ENCODE measurements at places on chromosomes 7 and 10.
A peak's percentile ranks its signal among the peaks of the same experiment; 100 is the strongest.

DNA sequence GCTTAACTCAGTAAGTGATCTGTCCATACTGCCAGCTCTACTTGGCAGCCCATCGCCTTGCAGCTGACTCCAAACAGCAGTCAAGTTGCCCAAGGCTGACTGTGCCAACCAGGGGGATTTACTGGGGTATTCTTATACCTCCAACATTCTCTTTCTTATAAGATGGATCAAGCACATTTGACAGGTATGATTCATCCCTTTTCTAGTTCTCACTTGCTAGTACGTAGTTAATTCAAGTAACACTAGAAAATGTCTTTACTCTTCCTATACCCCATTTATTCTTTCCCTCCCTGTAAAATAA lies 77.0 kb downstream of the SLC25A13 start:
- DNase-seq = no peak

- DNase-seq = peak; percentile 51
These were observed 220.8 kb upstream of the PRSS58 start for GRCh38 chr7:142478479-142479220.

DNA sequence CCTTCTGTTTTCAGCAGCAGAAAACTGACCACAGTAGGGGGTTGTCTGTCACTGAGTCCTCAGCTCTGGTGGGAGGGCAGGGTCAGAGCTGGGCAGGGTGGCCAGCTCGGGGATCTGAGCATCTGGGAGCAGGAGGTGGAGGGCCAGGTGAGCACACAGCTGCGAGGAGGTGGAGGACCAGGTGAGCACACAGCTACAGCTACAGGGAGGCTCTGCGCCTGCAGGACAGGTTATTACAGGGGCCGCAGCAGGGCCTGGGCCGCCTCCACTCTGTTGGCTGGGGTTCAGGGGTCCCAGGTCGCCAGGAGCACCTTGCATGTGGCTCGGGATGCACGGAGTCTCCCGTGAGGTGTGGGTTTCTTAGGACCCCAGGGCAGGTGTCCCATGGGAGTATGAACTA lies 52.4 kb upstream of the PRKAR1B start:
- DNase-seq = no peak

GRCh38 chr10:9869606-9870176 lies 1148.0 kb upstream of the CELF2 start:
- DNase-seq = no peak

DNA sequence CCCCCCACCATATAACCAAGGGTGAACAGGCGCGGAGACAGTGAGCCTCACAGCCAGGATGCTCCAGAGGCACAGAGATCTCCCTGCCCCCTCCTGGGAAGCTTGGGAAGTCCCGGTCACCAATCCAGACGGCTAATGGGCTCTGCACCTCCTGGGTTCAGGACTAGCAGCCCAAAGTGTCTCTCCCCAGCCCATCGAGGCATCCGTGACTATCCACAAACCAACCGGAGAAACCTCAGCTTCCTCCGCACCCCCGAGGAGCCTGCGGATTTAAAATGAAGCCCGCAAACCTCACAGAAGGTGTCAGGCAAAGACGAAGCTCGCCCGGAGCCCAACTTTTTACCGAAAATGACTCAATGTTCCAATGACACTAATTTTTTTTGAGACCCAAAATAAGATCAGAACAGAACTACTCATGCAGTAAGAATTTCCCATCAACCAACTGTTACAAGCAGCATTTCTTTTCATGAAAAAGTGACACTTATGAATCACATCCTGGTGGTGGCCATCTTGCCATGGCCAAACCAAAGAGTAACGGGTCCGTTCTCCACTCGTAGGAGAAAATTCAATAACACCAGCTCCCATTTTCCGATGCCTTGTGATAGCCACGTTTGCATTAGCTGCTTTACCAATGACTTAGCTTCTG lies 6.0 kb downstream of the PDGFA start:
- peak; percentile 88 for DNase-seq

DNA sequence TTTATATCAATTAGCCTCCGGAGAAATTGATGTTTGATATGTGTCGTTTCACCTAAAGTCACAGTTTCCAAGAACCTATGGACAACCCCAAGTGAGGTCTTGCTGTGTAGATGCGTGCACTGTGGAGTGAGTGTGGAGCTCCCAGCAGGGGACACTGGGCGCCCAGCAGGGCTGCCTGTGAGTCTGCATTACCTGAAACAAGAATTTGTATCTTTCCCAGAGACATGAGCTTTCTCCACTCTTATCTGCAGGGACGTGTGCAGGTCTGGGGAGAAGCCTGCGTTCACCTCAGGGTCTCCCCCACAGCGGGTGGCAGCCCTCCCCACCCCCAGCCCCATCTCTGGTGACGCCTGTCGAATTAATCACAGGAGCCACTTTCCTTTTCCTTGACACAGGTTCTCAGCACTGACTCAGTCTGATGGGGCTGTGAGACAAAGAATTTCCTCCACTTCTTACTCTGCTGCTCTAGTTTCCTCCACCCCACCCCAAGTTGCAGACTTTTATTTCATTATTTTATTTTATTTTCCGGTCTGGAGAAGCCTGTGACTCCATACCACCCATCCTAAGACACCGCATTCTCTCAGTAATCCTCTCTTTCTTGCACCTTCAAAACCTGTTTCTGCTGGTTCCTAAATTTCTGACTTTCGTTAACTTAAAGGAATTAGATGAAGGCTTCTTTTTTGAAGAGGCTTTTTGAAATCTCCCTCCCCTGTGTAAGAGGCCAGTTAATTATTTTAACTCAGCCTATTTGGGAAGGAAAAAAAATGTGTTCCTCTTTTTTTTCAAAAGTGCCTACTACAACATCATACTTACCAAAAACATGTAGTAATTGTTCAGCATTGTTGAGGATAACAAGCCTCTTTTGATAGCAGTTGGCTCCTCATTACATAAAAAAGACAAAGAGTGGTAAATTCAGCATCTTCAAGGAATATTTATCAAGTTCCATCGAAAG lies 17.0 kb upstream of the INSIG1 start:
- peak; percentile 39 for DNase-seq

GRCh38 chr7:41205600-41205999 lies 497.3 kb downstream of the INHBA start:
- no peak for DNase-seq

GRCh38 chr7:106064316-106064715 lies 47.8 kb downstream of the SYPL1 start:
- DNase-seq = no peak

- no peak for DNase-seq
These were observed 238.3 kb upstream of the NFE2L3 start for GRCh38 chr7:25913598-25914224.

DNA sequence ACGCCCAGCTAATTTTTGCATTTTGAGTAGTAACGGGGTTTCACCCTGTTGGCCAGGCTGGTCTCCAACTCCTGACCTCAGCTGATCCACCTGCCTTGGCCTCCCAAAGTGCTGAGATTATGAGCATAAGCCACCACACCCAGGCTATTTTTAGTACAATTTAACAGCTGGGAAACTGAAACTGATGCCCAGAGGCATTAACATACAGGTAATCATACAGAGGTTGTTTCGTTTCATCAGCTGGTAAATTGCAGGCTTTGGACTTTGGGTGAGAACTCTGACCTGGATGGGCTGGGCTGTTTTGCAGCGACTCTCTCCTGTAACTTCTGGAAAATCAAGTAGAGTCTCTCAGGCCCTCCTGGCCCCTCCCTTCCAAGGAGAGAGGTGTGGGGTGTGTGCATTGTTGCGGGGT lies 6.2 kb upstream of the ACHE start:
- DNase-seq = no peak

- DNase-seq = peak; percentile 42
These were observed 75.4 kb downstream of the HDAC9 start for GRCh38 chr7:18570890-18571478.

DNA sequence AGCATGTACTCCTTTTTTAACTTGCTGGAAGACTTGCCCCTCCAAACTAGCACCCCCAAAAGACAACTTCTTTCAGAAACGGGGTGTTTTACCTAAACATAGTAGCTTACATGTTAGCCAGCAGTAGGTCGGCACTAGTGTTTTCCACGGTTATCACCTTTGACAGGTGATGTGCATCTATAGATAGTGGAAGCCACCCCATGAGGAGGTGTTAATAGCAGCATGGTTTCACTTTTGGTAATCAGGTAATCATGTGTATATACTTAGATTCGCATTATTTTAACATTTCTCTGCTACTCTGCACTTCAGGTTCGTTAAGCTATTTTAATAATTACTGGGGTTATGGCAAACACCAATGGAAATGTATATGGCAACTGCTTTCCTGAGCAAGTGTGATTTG lies 17.6 kb downstream of the SRI start:
- no peak for DNase-seq

DNA sequence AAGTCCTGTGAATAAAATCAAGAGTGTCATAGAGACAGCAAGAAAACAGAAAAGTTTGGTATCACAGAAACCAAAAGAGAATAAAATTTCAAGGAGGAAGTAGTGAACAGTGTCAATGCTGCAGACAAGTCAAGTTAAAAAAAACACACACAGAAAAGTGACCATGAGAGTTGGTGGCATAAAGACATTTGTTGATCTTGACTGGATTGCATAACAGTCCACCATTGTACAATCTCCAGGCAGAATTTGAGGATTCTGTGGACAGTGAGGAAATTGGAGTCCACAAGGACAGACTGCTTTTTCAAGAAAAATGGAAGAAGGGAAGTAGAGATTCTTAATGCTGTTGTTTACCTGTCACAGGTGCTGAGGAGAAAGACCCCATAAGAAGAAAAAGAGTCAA lies 412.5 kb downstream of the PLXDC2 start:
- DNase-seq = no peak

Data from HT1080 (cell line).